Foreskin keratinocyte (primary cell): ENCODE measurements at places on chromosomes 16 and 17.

GRCh38 chr16:12184419-12184917 is 207.9 kb downstream of the SNX29 start:
- DNase-seq = peak; percentile 73

- no peak for DNase-seq
Measured at GRCh38 chr17:45777388-45777787, 6.7 kb upstream of the CRHR1 start.

DNA sequence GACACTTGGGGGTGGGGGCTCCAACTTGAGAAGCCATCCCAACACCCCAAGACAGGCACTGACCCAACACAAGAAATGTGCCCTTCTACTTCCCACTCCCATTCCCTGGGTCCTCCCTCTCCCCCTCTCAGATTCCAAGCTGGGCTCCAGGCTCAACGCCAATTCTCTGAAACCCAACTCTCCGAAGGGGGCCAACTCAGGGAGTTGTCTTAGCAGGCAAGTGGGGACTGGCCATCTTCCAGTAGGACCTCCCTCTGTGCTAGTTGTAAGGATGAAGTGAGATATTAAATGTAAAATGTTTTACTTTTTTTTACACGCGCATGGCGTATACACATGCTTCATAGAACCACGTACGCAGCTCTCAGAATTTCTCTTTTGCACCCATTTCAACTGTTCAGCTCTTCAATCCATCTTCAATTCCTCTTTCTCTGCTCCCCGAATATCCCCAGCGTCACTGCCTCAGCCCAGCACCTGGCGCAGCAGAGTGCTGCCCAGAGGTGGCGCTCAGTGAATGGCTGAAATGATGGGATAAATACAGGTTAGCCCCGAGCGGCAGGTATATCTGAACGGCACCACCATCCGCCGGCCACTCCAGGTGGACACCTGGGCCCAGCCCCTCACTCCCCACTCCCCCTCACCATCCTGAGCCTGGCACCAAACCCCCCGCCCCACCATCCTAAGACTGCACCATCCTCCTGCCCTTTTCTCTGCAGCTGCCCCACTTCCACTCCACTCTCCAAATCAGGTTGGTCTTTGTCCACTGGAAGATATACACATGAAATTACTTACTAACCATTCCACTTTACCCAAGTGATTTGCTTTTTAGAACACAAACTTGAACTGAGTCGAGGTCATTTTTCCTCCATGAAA is 43.9 kb upstream of the TNRC6C start:
- DNase-seq = no peak

DNA sequence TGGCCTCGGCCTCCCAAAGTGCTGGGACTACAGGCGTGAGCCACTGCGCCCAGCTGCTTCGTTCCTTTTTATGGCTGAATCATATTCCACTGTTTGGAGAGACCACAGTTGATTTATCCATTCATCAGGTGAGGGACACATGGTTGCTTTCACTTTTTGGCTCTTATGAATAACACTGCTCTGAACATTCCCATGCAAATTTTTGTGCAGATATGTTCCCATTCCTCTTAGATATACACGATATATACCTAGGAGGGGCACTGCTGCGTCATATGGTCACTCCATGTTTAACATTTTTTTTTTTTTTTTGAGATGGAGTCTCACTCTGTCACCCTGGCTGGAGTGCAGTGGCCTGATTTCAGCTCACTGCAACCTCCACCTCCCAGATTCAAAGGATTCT is 13.9 kb upstream of the GLIS2 start:
- DNase-seq = no peak

DNA sequence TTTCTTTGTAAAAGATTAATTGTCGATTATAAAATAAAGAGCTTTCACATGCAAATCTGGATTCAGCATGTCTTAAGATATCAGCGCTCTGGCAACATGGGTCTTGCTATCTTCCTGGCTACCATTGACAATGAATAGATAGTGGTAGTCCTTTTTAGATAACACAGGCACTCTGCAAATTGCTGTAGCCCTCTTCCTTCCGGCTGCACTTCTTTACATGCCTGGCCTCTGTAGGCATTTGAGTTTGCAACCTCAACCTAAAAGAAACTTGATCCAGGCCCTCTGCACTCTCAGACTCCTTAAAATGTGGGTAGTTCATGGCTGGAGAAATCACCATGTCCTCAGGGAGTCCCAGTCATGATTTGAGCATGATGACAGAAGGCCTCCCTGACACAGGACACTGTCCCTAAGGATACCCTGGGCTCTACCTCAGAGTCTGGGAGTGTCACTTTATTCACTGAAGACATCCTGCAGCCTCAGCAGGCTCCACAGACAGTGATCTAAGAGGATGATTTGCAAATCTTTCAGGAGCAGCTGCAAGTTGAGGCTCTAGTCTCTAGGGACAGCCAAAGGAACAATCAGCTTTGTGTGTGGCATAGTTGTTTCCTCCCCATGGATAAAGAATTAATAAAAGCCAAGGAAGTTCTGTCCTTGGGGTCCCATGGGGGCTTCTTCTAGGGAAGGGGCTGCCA is 529.4 kb downstream of the RBFOX1 start:
- DNase-seq = no peak

GRCh38 chr17:76752006-76752405 is 14.1 kb downstream of the MFSD11 start:
- DNase-seq = no peak

DNA sequence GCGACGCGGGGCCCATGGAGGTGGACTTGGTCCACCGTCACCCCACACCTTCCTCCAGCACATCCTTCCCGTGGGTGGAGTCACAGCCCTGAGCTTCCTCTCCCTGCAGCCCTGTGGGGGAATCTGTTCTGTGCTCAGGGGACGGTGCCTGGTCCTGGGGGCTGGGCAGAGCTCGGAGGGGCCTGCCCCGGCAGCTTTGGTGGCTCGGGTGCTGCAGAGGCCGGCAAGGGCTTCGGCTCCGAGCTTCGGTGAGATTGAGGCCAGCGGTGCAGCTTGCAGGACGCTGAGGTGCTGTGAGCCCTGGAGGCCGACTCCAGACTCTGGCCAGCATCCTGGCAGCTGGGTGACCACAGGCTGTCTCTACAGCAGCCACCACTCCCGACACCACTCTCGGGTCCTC is 36.4 kb downstream of the METRNL start:
- DNase-seq = no peak

DNA sequence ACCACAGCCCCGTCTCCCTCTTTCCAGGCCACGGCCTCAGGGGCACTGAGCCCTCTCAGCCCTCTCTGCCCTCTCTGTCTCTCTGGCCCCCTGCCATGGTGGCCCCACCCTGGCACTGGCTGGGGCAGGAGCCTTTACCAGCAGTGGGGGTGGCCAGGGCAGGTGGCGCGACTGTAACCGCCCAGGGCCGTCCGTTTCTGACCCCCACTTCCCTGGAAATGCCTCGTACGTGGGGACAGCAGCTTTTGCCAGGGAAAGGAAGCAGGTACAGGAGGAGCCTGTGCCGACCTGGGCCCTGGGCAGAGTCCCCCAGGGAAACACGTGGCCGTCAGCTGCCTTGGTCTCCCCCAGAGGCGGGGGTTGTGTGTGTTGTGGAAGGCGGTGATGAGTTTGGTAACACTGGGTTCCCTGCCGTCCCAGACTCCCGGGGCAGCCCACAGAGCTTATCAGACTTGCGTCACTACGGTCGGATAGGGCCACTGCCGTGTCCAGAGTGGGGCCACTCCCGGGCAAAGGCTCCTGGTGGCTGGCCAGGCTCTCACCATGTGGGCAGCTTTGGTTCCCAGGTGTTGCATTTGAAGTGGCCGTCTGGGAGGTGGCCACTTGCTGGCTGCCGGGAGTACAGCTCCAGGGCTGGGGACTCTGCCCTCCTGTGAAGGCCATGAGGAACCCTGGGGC is 249.3 kb upstream of the CIBAR2 start:
- DNase-seq = no peak

- no peak for DNase-seq
Measured at GRCh38 chr17:52536489-52536888, 378.0 kb upstream of the CA10 start.

DNA sequence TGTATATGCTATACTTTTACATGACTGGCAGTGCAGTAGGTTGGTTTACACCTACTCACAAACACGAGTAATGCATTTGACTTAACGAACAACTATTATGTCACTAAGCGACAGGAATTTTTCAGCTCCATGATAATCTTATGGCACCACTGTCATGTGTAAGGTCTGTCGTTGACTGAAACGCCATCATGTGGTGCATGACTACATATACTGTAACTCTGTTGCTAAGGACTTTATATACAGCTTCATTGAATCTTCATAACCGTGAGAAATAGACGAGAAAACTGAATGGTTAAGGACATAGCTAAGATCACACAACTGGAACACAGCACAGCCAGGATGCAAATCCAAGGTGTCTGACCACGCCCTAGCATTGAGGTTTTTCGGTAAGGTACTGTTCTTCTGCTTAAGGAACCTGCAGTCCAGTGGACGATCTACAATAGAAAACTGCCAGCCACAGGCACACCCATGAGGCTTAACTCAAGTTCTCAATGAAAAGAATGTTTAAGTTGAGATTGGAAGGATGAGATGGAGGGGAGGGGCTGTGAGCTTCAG is 3.3 kb downstream of the CFAP20 start:
- DNase-seq = no peak

DNA sequence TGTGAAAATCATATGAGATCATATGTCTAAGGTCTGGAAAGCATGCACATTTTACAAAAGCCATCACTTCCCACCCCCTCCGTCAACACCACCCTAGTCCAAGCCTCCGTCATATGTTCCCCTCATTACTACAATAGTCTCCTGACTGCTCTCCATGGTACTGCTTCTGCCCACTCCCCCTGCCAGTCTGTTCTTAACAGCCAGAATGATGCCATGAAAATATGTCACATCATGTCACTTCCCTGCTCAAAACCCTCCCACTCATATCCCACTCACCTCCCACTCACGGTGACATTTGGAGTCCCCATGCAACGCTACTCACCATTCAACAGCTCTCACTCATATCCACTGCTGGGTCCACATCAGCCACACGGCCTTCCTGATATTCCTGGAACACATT is 432.3 kb downstream of the XYLT1 start:
- no peak for DNase-seq

DNA sequence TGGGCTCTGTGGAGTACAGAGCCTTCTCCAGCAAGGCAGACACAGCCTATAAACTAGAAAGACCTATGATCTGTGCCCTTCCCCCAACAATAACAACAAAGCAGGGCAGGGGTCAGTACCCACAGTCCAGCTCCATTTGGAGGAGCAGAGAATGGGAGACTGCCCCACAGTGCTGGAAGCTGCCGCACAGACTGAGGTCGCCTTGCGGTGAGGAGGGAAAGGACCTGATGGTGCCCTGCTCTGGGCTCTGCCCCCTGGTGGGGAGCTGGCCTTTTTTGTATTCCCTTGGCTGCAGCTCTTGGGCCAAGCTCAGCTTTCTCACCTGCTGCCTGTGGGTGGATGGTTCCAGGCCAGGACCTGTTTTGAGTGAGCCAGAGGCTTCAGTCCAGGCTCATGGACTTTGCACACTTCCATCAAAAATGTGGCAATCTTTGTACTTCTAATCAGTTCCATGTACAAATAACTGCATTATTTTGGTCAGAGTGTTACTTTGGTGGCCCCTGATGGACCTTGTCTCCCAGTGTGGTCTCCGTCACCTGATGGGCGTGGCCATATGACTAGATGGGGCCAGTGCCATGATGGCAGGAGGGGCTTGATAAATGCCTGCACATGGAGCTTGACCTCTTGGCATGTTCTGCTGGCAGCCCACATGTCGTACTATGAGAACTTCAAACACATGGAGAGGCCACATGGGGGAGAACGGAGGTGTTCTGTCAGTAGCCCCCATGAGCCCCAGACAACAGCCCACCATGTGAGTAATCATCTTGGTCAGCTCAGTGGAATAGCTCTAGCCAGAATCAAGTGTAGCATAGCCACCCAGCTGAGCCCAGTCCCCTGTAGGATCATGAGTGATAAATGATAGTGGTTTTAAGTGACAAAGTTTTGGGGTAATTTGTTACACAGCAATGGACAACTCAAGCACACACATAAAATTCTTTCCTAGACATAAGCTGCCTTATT is 24.2 kb downstream of the B9D1 start:
- peak; percentile 30 for DNase-seq

- no peak for DNase-seq
Measured at GRCh38 chr17:72797142-72797541, 295.3 kb downstream of the SLC39A11 start.

DNA sequence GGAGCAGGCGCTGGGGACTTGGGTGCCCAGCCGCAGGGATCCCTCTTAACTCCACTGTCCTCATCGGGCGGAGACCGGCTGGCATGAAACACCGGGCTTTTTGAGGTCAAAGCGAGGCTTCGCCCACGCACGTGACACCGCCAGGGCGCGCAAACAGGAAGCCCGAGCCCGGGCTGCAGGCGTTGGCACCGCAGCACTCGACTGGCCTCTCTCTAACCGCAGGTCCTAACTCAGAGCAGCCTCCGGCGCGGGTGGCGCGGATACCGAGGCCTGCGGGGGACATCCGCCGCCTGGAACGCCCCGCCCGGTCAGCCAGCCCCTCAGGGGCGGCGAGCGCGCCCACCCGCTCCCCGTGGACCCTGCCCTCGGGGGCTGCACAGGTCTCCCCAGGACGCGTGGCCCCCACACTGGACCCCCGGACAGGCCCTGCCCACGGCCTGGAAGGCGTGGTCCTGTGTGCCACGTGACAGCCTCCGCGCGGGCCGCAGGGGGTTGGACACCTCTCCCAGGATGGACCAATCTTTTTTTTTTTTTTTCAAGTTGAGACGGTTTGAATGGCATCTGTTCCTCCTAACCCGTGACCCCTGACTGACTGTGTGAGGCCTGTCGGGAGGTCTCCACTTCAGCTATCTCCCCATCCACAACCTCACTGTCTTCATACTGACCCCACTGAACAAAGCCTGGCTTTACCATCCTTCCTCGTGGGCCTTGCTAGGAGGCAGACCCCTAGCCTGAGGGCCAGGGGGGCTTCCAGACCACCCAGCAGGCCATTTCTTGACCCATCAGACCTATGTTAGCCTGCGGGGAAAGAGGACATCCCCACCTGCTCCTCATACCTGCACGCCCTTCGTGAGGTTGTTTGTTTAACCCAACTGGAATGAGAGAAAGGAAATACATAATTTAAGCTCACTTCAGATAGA is 8.4 kb upstream of the SLC47A2 start:
- DNase-seq = no peak

- DNase-seq = no peak
Measured at GRCh38 chr16:85027958-85028684, 526 bp downstream of the KIAA0513 start.

- DNase-seq = peak; percentile 61
Measured at GRCh38 chr17:17511881-17512858, 16.0 kb upstream of the RASD1 start.

GRCh38 chr17:63998050-63998720 is at the start of gene PRR29:
Gene PRR29, plus strand, starts transcription at chr17:63998351. Its CDS starts 14 bp downstream, at chr17:63998365.
- no peak for DNase-seq

- DNase-seq = peak; percentile 60
Measured at GRCh38 chr17:71407981-71408380, 712.8 kb upstream of the SOX9 start.
